ENCODE measurements at places on chromosomes 5 and 9. TPM values are rescaled to one million over a fixed set of nuclear protein-coding genes. Genes with fewer than 3 reads are reported as not detected.

GRCh38 chr5:126044931-126045565, 378.2 kb upstream of the GRAMD2B start:
- no peak overlapping the region for H3K4me3 ChIP-seq
- H3K4me1 ChIP-seq: no peaks in the 10 kb centered on the region
- H3K36me3 ChIP-seq: no peaks in the 10 kb centered on the region
- no peak overlapping the region for H3K27ac ChIP-seq
- no peaks in the 10 kb centered on the region for H3K27me3 ChIP-seq

DNA sequence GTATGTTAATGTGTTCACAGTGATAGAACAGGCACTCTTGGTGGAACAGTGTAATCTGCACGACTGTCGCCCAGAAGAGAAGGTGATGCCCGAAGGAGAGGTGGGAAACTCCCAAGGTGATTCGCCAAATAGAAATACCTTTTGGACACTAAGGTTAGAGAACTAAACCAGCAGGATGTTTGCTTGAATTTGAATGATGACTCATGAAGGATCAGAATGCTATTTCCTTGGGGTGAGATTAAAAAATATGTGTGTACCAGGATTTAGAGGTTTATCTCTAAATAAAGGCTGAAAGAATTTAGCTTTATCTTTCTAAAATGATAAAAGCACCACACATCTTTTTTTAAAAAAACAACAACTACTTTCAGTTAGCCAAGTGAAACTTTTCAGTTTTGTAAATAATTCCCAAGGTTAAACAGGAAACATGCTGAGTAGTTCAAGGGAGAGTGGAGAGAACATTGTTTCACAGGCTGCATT, 297.4 kb upstream of the TAS2R1 start:
- DNase-seq: no peak
- no peaks in the 10 kb centered on the region for H3K36me3 ChIP-seq
- H3K4me1 ChIP-seq: no peaks in the 10 kb centered on the region
- H3K27ac ChIP-seq: no peak overlapping the region

DNA sequence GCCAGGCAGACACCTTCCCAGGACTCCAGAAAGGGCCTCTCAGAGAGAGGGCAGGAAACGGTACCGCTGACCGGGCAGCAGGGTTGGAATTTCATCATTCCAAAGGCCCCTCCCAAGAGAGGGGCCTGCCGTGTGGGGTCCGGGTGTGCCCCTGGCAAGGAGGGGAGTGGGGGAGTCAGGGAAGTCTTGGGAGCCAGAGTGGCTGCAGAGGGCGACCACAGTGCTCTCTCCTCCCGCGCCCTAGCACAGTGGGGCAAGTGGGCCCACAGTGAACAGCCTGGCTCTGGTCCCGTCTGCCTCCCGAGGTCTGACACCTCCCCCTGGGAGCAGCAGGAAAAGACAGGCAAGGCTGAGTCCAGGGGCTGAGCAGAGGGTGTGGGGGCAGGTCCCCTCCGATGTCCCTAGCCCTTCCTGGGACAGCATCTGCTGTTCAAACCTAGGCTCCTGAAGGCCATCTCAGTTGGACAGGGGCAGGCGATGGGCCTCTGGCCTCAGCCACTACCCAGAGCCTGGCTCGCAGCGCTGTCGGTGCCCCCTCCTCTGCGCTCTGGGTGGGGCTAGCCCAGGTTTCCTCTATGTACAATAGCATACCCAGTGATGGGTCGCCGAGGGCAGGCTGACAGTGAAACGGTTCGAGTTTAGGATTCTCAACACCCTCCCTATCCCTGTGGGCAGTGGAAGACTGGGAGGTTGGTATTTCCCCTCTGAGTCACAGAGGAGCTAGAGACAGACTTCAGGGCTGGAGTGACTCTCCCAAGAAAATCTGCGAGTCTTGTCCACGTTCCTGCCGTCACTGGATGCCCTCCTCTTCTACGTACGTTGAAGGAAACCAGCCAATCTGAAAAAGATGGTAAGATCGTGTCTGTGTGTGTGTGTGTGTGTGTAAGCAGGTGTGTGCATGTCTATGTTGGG, 25.4 kb upstream of the SARDH start:
- peak; percentile 2 for DNase-seq
- no peaks in the 10 kb centered on the region for H3K4me1 ChIP-seq
- H3K36me3 ChIP-seq: peaks cover 9% of the 10 kb centered on the region
- H3K27me3 ChIP-seq: no peaks in the 10 kb centered on the region

- no peaks in the 10 kb centered on the region for H3K27me3 ChIP-seq
- peak; percentile 80 for DNase-seq
- H3K36me3 ChIP-seq: no peaks in the 10 kb centered on the region
- H3K4me1 ChIP-seq: peaks cover 55% of the 10 kb centered on the region
Observed at GRCh38 chr9:77977210-77977611, 54.4 kb downstream of the GNAQ start.

GRCh38 chr5:180027459-180028089, 44.0 kb downstream of the RNF130 start:
- DNase-seq: no peak
- peaks cover 8% of the 10 kb centered on the region for H3K36me3 ChIP-seq
- no peak overlapping the region for H3K27ac ChIP-seq
- no peaks in the 10 kb centered on the region for H3K27me3 ChIP-seq
- no peaks in the 10 kb centered on the region for H3K4me1 ChIP-seq

DNA sequence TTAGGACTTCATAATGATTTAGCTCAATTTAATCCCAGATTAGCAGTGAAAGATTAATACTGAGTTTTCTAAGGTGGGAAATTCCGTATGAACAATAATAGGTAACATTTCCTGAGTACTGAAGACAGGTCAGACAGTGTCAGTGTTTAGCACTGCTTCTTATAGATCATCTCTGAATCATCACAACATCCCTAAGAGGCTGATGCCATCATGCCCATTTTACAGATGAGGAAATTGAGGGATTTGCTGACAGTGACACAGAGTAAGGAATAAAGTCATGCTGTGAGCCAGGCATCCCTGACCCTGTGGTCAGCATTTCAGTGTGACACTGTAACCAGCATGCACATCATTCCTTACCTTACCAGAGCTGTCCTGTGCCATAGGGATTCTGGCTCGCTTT, 44.5 kb downstream of the DAPK1 start:
- H3K36me3 ChIP-seq: no peaks in the 10 kb centered on the region
- H3K4me1 ChIP-seq: peaks cover 2% of the 10 kb centered on the region
- DNase-seq: no peak
- H3K4me3 ChIP-seq: no peak overlapping the region
- no peak overlapping the region for H3K27ac ChIP-seq
- H3K27me3 ChIP-seq: no peaks in the 10 kb centered on the region

GRCh38 chr5:73912821-73913271, 286.9 kb downstream of the ARHGEF28 start:
- no peaks in the 10 kb centered on the region for H3K4me1 ChIP-seq
- H3K27me3 ChIP-seq: peaks cover 3% of the 10 kb centered on the region
- no peak overlapping the region for H3K4me3 ChIP-seq
- H3K27ac ChIP-seq: no peak overlapping the region

The FOXD4L6 gene
- not detected for total RNA-seq

- peaks cover 2% of the 10 kb centered on the region for H3K36me3 ChIP-seq
- no peaks in the 10 kb centered on the region for H3K27me3 ChIP-seq
- no peak for DNase-seq
- no peaks in the 10 kb centered on the region for H3K4me1 ChIP-seq
- H3K27ac ChIP-seq: no peak overlapping the region
Observed at GRCh38 chr5:127975961-127976360, 107.6 kb upstream of the SLC12A2 start.

The C1QTNF2 gene
- not detected for total RNA-seq

DNA sequence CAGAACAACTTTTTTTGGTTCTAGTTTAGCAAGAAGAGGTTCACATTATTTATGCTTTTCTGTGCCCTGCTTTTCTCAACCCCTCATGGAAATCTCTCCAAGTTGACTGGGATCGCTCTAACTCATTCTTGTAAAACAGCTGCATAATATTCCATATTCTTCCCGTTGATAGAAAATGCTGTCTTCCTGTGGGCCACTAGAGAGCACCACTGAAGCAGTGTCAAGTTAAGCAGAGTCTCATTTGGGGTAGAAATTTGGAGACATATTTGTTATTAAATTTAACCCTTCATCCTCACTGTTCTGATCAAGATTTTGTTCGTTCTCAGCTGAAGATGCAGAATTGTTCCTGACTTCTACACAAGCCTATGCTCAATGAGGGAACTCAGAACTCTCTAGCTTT, 140.1 kb downstream of the CEMIP2 start:
- H3K4me3 ChIP-seq: no peak overlapping the region
- no peaks in the 10 kb centered on the region for H3K36me3 ChIP-seq
- H3K27ac ChIP-seq: no peak overlapping the region
- H3K27me3 ChIP-seq: no peaks in the 10 kb centered on the region

DNA sequence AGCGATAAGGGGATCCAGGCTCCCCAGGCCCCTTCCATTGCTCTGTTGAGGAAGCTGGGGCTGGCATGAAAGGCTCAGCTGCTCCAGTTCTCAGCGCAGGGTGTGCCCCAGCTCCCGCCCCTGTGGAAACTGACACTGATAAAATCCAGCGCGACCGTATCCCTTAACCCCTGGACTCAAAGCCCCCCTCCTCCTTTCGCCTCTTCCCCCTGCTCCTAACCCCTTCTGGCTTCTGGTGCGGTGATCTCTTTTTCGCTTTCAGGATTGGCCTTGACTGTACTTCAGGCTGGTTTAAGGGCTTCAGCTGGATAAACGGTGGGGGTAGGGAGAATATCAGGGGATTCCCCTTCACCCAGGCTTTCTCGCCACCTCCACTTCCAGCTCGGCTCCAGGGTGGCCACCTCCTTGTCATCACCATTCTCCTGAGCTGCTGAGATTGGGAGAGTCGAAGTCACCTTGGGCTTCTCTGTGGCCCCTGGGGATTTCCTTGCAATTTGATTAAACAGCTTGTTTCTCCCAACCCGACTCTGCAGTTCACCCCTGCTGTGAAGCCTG, 843 bp downstream of the BSPRY start:
- H3K4me3 ChIP-seq: peak overlapping the region; percentile 87
- H3K4me1 ChIP-seq: peaks cover 58% of the 10 kb centered on the region
- H3K27ac ChIP-seq: peak overlapping the region; percentile 84
- peak; percentile 62 for DNase-seq
- H3K27me3 ChIP-seq: peaks cover 26% of the 10 kb centered on the region

- H3K27me3 ChIP-seq: peaks cover 17% of the 10 kb centered on the region
- H3K36me3 ChIP-seq: peaks cover 2% of the 10 kb centered on the region
- DNase-seq: no peak
- no peaks in the 10 kb centered on the region for H3K4me1 ChIP-seq
- no peak overlapping the region for H3K4me3 ChIP-seq
- no peak overlapping the region for H3K27ac ChIP-seq
Observed at GRCh38 chr5:1743061-1743768, 56.4 kb downstream of the MRPL36 start.

- no peaks in the 10 kb centered on the region for H3K36me3 ChIP-seq
- H3K4me1 ChIP-seq: no peaks in the 10 kb centered on the region
Observed at GRCh38 chr5:18553269-18553668, 919.0 kb downstream of the TAF11L14 start.

DNA sequence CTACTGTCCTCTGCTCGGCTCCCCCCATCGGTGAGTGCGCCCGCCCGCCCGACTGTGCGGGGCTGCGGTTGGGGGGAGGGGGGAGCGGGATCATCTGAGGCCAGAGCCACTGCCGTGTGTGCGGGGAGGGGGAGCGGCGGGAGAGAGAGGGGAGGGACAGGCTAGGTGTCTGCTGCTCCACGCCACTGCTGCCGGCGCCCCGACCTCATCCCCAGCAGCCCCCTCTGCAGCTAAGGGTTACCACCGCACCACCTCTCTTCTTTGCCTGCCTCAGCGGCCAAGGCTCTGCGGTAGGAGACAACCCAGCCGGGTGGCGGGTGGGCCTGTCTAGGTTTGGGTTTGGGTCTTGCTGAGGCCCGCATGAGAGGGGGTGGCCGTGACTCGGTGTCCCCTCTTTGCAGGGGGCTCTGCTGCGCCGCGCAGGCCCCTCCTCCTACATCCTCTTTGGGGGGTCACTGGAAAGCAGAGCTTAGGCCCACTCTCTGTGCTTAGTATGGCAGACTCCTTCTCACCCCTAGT, 670 bp upstream of the PURA start:
- H3K27me3 ChIP-seq: no peaks in the 10 kb centered on the region
- peak; percentile 38 for DNase-seq
- peaks cover 61% of the 10 kb centered on the region for H3K4me1 ChIP-seq
- H3K36me3 ChIP-seq: no peaks in the 10 kb centered on the region
- H3K4me3 ChIP-seq: peak overlapping the region; percentile 91
- H3K27ac ChIP-seq: peak overlapping the region; percentile 90

The ARHGEF37 gene
- 2.0 TPM for total RNA-seq

The NMRK1 gene
- 22.6 TPM for total RNA-seq

The CFAP77 gene
- not detected for total RNA-seq

- DNase-seq: no peak
- H3K4me3 ChIP-seq: no peak overlapping the region
- peaks cover 5% of the 10 kb centered on the region for H3K27me3 ChIP-seq
- no peaks in the 10 kb centered on the region for H3K4me1 ChIP-seq
- H3K27ac ChIP-seq: no peak overlapping the region
- H3K36me3 ChIP-seq: no peaks in the 10 kb centered on the region
Observed at GRCh38 chr5:96605144-96605837, 56.9 kb upstream of the CAST start.

The SLC25A2 gene
- total RNA-seq: not detected
